ENCODE measurements at places on chromosomes 2 and 18. TPM values are rescaled to one million over a fixed set of nuclear protein-coding genes. Genes with fewer than 3 reads are reported as not detected.

CXCR1 gene
- total RNA-seq, result not detected

ROCK2 gene
- total RNA-seq, result 20.5 TPM

MBD5 gene
- 5.2 TPM for total RNA-seq

PARD3B gene
- total RNA-seq, result 1.1 TPM

SGPP2 gene
- 0.42 TPM for total RNA-seq

RNF152 gene
- 0.01 TPM for total RNA-seq

LRRTM1 gene
- total RNA-seq, result not detected

UPP2 gene
- total RNA-seq, result not detected

KRTCAP3 gene
- total RNA-seq, result not detected

MAB21L4 gene
- 0.20 TPM for total RNA-seq

STARD6 gene
- total RNA-seq, result not detected
